ENCODE measurements at places on chromosomes 2 and 18.

- no peak for DNase-seq
Measured at GRCh38 chr2:126858436-126858835, 40.3 kb upstream of the TEX51 start.

DNA sequence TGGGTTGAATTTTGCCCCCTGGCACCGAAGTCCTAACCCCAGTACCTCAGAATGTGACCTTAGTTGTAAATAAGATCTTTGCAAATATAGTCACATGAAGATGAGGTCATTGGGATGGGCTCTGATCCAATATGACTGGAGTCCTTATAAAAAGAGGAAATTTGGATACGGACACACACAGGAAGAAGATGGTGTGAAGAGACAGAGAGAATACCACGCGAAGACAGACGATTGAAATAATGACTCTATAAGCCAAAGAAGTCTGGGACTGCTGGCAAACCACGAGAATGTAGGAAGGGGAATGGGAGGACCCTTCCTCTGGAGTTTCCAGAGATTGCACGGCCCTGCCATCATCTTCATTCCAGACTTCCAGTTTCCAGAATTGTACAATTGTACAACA lies 98.6 kb downstream of the CPO start:
- DNase-seq: no peak

DNA sequence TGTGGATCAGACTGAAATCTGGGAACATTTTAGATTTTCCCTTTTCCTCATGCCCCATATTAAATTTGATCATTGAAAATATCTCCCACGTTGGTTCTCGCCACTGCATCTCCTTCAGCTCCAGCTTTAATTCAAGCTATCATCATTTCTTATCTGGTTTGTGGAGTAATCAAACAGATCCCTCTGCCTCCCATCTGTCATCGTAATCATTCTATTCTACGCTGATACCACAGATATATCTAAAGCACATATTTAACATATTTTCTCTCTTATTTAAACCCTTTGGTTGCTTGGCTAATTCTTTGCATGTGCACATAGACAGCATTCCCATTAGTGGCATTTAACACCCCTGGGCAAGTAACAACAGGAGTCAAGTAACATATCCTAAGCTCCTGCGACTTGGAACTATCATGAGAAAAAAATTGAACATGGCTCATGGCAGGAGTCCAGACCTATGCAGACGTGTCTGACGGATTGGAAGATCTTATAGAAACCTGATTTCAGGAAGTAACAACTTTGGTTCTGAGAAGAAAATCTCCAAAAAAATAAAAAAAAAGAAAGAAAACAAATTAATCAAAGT lies 158.8 kb upstream of the KYNU start:
- DNase-seq: no peak

- peak; percentile 20 for DNase-seq
Measured at GRCh38 chr2:218010140-218010983, 7.6 kb upstream of the TNS1 start.

DNA sequence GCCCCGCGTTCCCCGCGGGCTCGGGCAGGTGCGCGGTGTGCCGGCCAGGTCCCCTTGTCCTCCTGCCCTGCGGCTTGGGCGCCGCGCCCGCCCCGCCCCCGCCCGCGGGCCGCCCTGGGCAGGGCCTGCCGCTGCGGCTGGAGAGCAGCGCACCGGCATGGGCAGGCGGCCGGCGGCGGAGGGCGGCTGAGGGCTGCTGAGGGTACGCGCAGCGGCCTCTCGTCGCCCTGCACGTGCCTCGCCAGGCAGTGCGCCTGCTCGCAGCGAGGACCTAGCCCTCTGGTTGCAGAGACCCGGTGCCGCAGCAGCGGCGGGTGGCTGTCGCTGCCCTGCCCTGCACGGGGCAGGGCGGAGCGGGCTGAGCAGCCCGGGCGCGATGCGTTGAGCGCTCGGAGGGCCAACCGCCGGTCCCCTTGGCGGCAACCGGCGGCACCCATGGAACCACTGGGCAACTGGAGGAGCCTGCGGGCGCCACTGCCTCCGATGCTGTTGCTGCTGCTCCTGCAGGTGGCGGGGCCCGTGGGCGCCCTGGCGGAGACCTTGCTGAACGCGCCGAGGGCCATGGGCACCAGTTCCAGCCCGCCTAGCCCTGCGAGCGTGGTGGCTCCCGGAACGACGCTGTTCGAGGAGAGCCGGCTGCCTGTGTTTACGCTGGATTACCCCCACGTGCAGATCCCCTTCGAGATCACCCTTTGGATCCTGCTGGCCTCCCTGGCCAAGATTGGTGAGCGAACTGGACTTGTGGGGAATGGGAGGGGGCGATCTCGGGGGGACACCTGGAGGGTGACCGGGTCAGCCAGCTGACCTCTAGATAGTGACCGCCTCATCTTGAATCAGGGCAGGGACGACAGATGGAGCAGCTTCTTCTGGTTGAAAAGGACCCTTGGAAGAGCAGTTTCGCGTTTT lies at the start of gene SLC9A2:
Gene SLC9A2, plus strand, starts transcription at position 140 of the 906 bp plus-strand sequence. Its CDS starts 296 bp downstream, at position 436.
- DNase-seq: no peak

- DNase-seq: no peak
Measured at GRCh38 chr2:207375207-207375875, 154.4 kb upstream of the CREB1 start.

DNA sequence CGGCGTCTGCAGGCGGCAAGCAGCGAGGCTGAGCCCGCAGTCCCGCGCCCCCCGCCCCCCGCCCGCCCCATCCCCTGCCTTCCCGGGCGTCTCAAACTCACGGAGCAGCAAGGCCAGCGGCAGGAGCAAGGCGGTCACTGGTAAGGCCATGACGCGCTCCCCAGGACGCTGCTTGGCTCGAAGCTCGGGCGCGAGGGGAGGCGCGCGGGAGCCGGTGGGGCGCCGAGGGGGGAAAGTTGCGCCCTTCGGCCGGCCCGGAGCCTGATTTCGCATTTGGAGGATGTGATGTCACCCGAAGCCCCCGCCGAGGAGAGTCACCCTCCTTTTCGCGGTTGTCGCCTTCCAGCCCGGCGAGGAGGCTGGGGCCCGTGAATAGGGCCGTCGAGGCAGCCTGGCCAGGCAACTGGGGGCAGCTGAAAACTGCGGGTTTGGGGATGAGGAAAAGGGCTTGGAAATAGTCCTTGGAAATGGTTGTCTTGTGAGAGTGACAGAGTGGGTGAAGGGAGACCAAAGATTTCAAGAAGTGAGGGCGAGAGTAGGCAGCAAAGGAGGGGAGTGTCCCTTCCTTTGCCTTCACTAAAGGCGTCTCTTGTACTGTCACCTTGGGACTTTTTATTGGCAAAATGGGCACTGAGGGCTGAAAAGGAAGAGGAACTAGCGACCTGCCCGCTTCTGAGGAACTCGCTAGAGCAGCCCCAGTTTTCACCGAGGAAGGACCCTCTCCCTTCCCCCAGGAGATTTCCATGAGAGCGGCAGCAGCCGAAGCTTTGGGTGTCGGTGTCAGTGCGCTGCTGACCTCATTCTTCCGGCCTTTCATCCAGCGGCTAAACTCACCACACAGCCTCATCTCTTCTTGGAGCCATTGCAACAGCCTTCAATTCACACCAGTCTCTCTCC lies at the start of gene CD8A:
Gene CD8A, minus strand, starts transcription at position 238 of the 897 bp plus-strand sequence. Its CDS starts 88 bp downstream, at position 150.
- no peak for DNase-seq

DNA sequence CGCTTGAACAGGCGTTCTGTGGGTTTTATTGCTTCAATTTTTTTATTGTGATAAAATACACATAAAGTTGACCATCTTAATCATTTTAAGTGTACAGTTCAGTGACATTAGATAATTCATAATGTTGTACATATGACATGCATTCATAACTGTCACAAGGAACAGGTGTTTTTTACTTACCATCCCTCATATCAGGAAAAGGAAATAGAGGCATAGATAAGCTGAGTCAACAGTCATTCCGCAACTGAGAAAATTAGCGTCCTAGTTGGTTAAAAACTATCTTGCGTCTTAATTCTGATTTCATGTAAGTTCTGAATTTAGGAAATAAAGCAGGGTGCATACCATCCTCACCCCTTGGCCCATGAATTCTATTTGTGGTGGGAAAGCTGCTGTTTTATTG lies 36.5 kb downstream of the PLB1 start:
- DNase-seq: no peak

DNA sequence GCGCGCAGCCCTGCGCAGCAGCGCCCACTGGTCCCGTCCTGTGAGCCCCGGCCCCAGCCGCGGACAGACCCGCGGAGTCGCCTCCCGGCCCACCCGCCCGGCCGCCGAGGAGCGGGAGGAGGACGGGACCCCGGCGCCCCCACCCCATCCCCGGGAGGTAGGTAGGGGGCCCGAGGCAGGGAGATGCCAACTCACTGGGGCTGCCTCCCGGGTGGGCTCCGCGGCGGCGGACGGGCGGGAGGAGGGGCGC lies 160 bp downstream of the SPTBN1 start:
- no peak for DNase-seq

DNA sequence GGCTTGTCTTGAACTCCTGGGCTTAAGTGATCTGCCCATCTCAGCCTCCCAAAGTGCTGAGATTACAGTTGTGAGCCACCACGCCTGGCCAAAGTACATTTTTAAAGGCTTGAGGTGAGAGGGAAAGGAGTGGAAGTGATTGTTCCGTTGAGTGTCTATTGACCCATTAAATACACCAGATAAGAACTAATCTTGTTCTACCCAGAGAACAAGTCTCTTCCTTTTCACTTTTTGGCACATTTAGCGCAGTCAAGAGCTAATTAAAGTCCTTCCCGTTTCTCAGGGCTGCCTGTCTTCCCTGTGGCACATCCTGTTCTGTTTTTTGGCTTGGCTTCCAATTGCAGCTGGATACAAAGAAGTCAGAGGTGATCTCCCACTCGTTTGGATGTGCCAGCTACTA lies 172.3 kb downstream of the ALPK2 start:
- DNase-seq: no peak

GRCh38 chr2:206800506-206801417 lies 35.4 kb downstream of the FASTKD2 start:
- DNase-seq: peak; percentile 63
